Trophoblast cell (in vitro differentiated cells and primary cell): ENCODE measurements at places on chromosomes 7 and 10.

DNA sequence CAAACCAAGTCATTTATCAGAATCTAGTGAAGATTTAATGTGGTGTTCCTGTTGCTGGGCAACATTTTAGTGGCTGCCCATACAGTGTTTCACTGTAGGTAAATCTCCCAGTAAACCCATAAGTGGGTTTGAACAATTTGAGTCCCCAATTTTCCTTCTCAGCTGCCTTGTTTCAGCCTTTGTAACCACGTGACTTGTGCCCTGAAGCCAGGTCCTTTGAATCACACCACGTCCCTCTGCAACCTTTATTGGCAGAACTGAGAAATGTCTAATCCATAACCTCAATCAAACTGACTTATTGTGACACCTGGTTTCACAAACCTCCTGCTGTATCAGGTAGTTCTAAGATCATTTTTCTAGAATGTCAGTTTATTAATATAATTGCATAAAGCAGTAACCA lies 30.1 kb downstream of the SND1 start:
- H3K27ac ChIP-seq = no peak overlapping the region
- no peaks in the 10 kb centered on the region for H3K27me3 ChIP-seq
- no peak overlapping the region for H3K4me3 ChIP-seq
- DNase-seq = no peak

DNA sequence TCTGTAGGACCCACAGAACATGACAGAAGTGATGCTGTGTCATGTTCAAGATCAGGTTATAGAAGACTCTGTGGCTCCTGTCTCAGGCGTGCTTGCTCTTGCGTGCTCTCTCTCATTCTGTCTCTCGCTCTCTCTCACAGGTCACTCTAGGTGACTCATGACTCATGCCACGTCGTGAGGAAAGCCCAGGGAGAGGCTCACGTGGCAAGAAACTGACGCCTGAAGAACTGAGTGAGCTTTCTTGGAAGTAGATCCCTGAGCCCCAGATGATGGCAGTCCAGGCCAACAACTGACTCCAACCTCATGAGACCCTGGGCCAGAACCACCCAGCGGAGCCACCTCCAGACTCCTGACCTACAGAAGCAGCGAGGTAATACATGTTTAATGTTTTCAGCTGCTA lies 103.3 kb downstream of the DNMBP start:
- H3K4me1 ChIP-seq = no peaks in the 10 kb centered on the region
- H3K36me3 ChIP-seq = peaks cover 23% of the 10 kb centered on the region
- no peak overlapping the region for H3K27ac ChIP-seq
- H3K27me3 ChIP-seq = no peaks in the 10 kb centered on the region
- no peak overlapping the region for H3K4me3 ChIP-seq

GRCh38 chr10:29266641-29267040 lies 22.2 kb upstream of the LYZL1 start:
- H3K4me1 ChIP-seq = no peaks in the 10 kb centered on the region
- no peak overlapping the region for H3K4me3 ChIP-seq
- H3K36me3 ChIP-seq = no peaks in the 10 kb centered on the region
- no peaks in the 10 kb centered on the region for H3K27me3 ChIP-seq
- DNase-seq = no peak

GRCh38 chr10:52578871-52579405 lies 193.6 kb downstream of the MBL2 start:
- peaks cover 5% of the 10 kb centered on the region for H3K36me3 ChIP-seq
- no peak overlapping the region for H3K27ac ChIP-seq
- no peaks in the 10 kb centered on the region for H3K27me3 ChIP-seq

DNA sequence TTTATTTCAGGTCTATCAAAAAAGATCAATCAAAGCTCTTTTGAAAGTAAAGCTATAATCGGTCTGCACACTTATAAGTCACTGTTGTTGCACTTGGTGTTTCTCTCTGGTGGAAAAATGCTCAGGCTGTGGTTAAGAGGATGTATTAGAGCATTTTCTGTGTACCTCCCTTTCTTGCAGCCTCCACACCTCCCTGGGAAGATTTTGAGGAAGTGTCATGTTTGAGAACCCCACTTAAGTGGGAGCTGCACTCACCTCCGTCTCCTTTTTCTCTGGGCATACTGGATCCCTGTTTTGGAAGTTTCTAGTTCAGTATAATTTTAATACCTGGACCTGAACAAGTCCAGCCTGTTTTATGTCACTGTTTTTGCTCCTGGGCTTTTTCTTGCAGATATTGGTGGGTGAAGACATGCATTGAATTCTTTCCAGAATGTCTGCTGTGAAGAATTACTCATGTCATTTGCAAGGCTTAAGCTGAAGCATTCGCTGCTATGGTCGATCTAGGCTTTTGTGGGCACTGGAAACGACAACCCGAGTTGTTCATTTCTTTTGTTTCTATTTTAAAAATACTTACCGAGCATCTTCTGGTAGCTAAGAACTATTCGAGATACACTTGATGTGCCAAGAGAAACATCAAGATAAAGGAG lies 36.6 kb downstream of the TCF7L2 start:
- peaks cover 37% of the 10 kb centered on the region for H3K4me1 ChIP-seq
- DNase-seq = peak; percentile 86
- H3K27ac ChIP-seq = peak overlapping the region; percentile 95
- no peaks in the 10 kb centered on the region for H3K27me3 ChIP-seq
- H3K36me3 ChIP-seq = peaks cover 7% of the 10 kb centered on the region
- no peak overlapping the region for H3K4me3 ChIP-seq

DNA sequence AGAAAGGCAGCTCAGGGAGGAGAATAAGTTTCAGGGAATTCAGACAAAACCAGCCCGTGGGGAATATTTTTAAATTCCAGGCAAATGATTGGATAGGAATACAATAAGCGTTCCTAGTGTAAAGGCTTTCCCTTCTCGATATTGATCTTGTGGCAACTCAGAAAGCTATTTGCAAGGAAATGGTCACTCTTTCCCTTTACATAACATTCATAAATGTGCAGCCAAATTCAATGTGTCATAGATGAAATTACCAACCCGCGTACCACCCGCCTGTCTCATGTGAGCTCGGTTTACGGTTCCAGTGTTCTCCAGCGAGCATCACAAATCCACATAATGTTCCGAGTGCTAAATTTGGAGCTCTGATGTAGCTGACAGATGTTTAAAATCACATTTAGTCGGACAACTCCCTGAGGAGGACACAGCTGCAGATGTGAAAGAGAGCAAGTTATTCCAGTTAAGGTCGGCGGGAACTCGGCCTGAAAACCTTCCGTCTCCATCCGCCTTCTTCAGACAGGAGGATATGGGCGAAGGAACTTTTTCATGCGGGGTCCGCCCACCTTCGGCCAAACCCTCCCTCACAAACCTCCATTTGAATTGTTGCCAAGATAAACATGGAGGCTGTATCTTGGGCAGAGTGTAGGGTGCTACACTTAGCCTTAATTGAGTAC lies 327.0 kb downstream of the RNLS start:
- peaks cover 4% of the 10 kb centered on the region for H3K4me1 ChIP-seq
- no peaks in the 10 kb centered on the region for H3K27me3 ChIP-seq
- no peak for DNase-seq
- no peak overlapping the region for H3K27ac ChIP-seq
- H3K36me3 ChIP-seq = no peaks in the 10 kb centered on the region

GRCh38 chr10:59634102-59634501 lies 75.5 kb downstream of the SLC16A9 start:
- no peaks in the 10 kb centered on the region for H3K36me3 ChIP-seq
- no peaks in the 10 kb centered on the region for H3K4me1 ChIP-seq
- H3K27me3 ChIP-seq = no peaks in the 10 kb centered on the region
- DNase-seq = no peak
- H3K27ac ChIP-seq = no peak overlapping the region

DNA sequence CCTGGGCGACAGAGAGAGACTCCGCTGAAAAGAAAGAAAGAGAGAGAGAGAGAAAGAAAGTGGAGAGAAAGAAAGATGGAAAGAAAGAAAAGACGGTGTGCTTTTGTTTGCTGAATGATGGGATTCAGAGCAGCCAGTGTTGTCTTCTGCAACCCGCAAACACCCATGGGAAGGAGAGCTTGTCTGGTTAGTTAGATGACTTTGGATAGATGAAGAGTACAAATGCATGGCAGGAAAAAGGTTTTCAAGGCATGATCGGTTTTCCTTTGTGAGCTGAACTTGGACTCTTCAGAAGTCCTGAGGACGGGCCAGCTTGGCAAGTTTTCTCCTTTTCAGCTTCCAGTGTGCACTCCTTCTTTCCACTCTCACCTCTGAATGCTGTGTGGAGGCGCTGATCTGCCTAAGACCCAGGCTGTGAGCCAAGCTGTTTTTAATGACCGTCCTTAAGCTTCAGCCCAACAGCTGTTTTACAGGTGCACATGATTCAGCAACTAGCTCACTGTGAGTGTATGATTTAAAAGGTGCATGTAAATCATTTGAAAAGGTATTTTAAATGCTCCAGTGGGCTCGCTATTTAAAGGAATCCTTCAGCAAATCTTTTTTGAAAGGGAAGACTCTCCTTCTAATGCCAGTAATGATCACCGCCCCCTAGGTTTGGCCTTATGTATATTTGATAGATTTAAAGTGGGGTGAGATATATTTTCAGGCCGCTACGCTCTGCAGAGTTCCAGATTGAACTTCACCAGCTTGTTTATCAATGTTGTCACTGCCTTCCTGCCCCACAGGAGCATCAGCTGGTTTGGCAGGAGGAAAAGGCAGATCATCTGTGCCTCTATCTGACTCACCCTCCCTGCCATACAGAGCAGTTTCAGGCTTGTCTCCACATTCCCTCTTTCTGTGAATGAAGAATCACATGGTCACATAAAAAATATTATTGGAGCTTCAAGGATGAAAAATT lies 115.0 kb downstream of the PLXDC2 start:
- H3K27me3 ChIP-seq = no peaks in the 10 kb centered on the region
- no peak for DNase-seq
- no peak overlapping the region for H3K27ac ChIP-seq

- no peak overlapping the region for H3K4me3 ChIP-seq
- peak; percentile 53 for DNase-seq
- peaks cover 40% of the 10 kb centered on the region for H3K4me1 ChIP-seq
- no peaks in the 10 kb centered on the region for H3K27me3 ChIP-seq
- H3K36me3 ChIP-seq = peaks cover 38% of the 10 kb centered on the region
Measured at GRCh38 chr10:102814873-102815661, 22.1 kb downstream of the CYP17A1 start.

GRCh38 chr10:30968711-30969110 lies 63.0 kb downstream of the ZNF438 start:
- no peaks in the 10 kb centered on the region for H3K27me3 ChIP-seq
- no peak overlapping the region for H3K4me3 ChIP-seq
- peaks cover 3% of the 10 kb centered on the region for H3K4me1 ChIP-seq

GRCh38 chr7:97002555-97003261 lies 2.6 kb upstream of the DLX6 start:
- H3K27ac ChIP-seq = no peak overlapping the region
- H3K36me3 ChIP-seq = no peaks in the 10 kb centered on the region
- H3K4me3 ChIP-seq = no peak overlapping the region
- H3K27me3 ChIP-seq = peaks cover 12% of the 10 kb centered on the region
- H3K4me1 ChIP-seq = peaks cover 22% of the 10 kb centered on the region
